ENCODE measurements at places on chromosomes 3 and 15. TPM values are rescaled to one million over a fixed set of nuclear protein-coding genes. Genes with fewer than 3 reads are reported as not detected.

Gene CKMT1B
- not detected for polyA plus RNA-seq

Gene SPATA12
- 0.08 TPM for polyA plus RNA-seq

Gene TF
- 5.9 TPM for polyA plus RNA-seq

Gene CFAP161
- 0.32 TPM for polyA plus RNA-seq

Gene CCDC39
- polyA plus RNA-seq: 2.7 TPM

Gene GAP43
- polyA plus RNA-seq: 0.68 TPM

Gene RSRC1
- polyA plus RNA-seq: 19.9 TPM

Gene ARIH2
- polyA plus RNA-seq: 62.1 TPM

Gene RLBP1
- polyA plus RNA-seq: 0.30 TPM

Gene SUCLG2
- polyA plus RNA-seq: 28.2 TPM

Gene BNC1
- polyA plus RNA-seq: 2.2 TPM

DNA sequence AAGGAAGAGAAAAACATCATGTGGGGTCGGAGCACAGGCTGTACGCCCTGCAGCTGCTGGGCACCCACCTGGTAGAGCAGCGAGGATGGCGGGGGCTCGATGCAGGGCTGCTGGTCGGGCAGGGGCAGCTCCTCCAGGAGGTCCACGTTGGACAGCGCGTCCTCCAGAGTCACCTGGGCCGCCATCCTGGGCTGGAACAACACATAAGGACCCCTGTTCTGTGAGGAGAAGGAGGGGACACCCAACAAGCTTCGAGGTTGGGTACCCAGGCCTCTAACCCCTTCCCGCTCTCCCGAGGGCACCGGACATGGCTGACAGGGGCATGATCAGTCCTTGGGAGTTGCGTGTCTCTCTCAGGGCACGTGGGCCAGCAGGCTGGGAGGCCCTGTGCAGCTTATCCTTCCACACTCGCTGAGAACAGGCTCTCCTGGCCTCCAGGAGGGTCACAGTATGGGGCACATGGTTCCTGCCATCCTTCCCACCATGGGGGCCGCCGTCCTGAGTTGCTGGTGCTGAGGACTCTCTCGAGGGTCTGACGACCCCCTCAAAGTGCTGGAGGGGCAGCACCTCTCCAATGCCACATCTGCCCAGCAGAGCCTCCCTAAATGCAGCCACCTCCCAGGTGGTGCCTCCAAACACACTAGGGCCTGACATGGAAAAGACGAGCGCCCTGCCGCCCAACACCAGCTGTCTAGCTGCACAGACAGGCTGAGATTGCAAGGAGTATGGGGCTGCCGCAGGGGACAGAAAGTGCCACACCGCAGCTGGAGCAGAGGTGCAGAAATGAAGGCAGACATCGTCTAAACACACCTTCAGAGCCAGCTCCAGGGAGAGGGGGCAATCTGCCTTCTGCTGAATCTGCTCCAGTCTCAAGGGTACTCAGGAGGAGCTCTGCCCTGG is 32.8 kb downstream of the CYFIP1 start:
- no peak for DNase-seq

DNA sequence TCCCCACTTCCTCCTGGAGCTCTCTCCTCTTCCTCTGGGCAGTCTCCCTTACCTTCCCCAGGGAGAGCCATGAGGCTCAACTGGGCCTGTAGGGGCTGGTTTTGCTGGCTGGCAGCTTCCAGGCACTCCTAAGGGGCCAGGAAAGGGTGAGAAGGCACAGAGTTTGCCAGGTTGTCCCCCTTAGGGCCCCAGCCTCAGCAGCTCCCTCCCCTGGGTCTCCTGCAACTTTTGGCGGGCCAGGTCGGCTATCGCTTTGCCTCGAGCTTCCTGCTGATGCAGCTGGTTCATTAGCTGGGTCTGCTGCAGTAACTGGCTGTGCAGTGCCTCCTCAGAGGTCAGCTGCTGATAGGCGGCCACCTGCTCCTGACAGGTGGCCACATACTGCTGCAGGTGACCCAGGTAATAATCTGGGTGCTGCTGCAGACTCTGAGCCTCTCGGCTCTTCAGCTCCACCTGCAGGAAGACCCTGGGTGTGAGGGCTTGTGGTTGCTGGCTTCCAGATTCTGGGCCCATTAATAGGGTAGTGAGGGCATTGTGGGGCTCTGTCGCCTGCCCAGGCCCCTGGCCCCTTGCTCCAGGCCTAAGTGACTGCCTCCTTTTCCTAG is 29.7 kb upstream of the OR4F6 start:
- no peak for DNase-seq

DNA sequence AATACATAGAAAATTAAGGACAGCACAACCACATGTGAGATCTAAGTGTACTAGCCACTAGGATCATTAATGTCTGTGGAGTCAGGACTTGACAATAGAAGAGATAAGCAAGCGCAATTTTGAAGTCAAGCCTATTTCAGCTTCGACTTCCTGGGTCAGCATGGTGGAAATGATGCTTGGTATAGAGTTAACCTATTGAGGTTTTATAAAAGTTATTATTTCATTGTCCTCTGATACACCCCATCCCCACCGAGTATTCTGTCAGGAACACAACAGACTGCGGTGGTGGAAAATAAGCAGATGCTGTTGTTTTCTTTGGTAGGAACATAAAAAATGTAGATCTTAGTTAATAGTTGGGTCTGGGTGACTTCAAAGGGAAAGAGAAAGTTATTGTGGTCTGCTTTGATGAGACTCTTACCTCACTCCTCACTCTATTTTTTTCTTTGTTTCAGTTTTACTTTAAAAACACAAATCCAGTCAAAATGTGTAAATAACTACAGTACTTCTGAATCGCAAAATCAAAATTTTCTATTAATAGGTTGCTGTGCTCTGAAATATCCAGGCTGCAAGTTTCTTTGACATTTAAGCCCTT is 82.1 kb downstream of the IL5RA start:
- no peak for DNase-seq

DNA sequence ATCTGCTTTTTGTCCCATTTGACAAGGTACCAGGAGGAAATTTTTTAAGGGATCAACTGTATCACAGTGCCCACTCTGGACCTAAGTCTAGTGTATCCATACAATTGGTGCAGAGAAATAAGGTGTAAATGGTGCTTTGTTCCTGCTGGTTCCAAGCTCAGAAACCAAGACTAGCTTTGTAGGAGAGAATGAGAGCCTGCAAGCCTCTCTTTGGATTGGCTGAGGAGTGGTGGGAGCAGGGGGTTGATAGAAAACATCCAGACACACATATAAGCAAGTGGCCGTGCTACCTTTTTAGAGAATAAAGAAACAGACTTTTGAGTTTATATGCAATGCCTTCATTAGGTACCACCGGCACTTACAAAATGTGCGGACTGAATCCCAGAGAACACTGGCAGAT is 45.8 kb downstream of the ARPP21 start:
- DNase-seq: no peak

- DNase-seq: peak; percentile 45
Measured at GRCh38 chr3:138329127-138329983, at the start of gene NME9. Gene NME9, minus strand, starts transcription at chr3:138329851. Its CDS starts 516 bp downstream, at chr3:138329335.

GRCh38 chr3:5464649-5465048 is 277.1 kb downstream of the EDEM1 start:
- no peak for DNase-seq

DNA sequence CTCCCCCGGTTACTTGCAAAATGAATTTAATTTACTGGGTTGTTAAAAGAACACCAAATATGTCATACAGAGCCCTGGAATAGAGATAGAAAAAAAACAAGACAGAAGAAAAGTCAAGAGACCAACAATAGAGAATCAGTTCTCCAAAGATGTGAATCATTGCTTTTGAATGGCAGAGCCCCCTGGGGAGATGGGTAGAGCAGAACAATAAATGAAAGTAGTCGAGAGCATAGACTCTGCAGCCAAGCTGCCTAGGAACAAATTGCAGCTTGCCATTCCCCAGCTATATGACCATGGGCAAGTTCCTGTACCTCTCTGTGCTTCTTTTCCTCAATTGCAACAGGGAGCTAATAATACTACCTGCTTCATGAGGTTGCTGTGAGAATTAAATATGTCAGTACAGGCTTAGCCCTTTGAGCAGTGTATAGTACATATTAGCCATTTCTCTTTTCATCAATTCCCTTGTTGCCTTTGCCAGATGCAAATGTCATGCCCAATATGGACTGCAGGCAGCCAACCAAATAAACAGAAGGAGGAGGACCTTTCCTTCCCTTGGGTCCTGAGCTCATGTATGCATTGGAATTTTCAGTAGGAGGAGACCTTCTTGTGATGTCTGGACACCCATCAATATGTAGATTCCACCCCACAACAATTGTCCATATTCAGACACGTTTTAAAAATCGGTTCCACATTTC is 25.0 kb upstream of the BFSP2 start:
- DNase-seq: no peak

- no peak for DNase-seq
Measured at GRCh38 chr3:117306299-117306698, 596.7 kb downstream of the TUSC7 start.

DNA sequence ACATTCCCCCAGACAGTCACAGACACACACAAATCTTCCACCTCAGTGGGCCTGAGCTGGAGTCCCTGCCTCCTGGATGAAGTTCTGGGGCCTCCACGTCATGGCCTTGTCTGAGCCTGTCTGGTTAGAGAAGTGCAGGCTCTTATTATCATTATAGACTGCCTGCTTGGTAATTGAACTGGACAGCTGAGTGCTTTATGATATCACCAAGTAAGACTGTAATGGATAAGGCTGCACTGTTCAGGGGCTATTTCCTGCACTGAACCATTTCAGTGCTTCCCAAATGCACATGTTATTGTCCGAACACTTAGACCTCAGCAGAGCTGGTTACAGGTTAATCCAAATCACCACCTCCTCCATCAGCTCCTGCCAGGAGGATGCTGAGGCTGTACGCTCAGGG is 8.7 kb upstream of the ST6GAL1 start:
- no peak for DNase-seq

- no peak for DNase-seq
Measured at GRCh38 chr3:64806668-64807605, 119.1 kb upstream of the ADAMTS9 start.

GRCh38 chr3:181941250-181941649 is 229.5 kb downstream of the SOX2 start:
- DNase-seq: no peak

DNA sequence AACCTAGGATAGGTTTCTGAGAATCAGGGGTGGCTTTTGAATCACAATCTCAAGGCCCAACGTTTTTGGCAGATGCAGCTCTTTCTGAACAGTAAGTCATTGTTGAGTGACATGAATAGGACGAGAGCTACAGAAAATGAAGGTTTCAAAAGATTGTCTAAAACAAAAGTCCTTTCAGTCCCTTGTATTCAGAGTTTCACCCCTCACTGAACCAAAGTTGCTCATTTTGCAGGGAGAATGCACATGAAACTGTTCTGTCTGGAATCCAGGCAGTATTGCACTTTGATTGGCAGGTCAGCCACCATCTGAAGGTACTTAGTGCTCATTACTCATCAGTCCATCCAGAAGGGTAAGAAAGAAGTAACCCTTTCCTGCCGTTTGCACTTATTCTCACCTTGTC is 24.1 kb upstream of the RASGRP1 start:
- no peak for DNase-seq

DNA sequence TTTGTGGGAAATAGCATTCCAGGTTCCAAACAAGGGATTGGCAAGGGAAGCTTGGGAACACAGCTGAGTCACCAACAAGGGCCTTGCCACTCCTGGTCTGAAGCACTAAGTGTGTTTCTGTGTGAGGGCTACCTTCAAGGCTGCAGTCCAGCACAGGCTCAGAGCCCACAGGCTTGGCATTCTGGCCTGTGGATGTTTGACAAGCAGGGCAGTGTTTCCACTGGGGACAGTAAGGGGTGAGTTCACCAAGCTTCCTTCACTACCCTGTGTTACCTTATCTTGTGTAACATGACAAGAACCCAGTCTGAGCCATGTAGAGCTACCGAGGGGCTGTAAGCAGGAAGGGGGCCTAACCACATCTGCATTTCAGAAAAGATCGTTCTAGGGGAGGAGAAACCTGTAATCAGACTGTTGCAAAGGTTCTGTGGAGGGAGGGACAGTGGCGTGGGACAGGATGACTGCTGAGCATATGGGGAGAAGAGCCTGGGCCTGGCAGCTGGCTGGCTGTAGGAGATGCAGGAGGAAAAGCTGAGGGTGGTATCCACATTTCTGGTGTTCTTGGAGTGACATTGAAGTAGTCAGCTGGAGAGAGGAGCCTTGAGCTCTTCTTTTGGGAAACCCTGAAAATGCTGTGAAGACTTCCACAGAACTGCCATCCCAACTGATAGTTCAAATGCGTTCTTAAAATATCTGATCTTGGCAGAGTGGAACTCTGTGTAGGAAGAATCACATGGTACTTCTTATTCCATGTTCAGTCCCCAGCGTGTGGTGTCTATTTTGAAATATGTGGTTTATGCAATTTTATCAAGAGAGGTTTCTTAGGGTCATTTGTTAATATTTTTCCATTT is 61.3 kb downstream of the CTDSPL start:
- DNase-seq: no peak

GRCh38 chr15:41922353-41922752 is 28.5 kb upstream of the SPTBN5 start:
- DNase-seq: no peak

DNA sequence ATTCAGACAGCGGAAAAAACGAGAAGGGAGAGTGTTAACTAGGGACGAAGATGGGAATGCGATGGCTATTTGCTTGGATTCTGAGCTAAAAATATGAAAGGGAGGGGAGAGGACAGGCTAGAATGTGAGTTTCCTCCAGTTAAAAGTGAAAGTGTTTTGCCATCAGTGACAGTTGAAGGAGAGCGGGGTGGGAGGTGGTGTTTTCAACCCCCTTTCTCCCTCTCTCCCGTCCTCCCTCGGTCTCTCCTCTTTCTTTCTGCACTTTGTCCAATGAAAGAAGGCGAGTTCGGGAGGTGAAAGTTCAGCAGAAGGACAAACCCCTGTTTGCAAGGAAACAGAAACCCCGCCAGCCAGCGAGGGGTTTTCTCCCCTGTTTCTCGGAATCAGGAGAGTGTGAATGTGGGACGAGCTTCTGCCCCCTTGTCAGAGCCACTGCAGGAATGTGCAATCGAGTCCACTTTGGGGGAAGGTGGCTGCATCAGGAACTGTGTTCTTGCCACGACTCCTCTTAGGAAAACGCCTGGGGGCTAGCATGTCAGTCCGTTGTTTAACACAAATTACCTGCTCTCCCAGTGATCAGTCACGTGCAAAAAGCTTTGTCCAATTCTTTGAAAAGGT is 975 bp upstream of the FOXP1 start:
- peak; percentile 66 for DNase-seq

GRCh38 chr15:31082771-31083369 is 18.7 kb downstream of the TRPM1 start:
- no peak for DNase-seq

GRCh38 chr15:100730655-100731266 is 128.4 kb downstream of the ASB7 start:
- DNase-seq: no peak
